ENCODE measurements at places on chromosomes 3 and 15.
A peak's percentile ranks its signal among the peaks of the same experiment; 100 is the strongest.

DNA sequence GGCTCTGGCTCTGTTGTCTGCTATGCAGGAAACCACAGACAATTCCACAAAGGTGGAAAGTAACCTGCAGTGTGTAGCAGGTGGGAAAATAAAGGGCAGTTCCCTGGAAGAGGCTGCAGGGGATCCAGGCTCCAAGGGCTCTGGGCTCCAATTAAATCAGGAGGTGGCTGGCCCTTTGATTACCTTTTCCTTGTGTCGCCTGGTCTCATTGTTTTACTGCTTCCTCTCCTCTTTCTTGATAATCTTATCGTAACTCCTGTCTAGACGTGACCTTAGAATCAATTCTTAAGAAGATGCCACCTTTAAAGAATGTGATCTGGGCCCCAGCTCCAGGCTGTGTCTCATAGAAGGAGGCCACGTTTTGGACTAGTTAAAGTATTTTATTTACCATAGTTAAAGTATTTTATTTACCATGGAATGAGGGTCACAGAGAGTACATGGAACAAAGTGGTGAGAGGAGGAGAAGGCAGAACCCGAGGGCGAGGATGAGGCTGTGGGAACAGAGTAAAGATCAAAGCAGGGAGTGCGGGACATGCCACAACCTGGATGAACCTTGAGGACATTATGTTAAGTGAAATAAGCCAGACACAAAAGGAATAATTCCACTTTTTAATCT is 237.5 kb upstream of the STT3B start:
- DNase-seq: no peak

DNA sequence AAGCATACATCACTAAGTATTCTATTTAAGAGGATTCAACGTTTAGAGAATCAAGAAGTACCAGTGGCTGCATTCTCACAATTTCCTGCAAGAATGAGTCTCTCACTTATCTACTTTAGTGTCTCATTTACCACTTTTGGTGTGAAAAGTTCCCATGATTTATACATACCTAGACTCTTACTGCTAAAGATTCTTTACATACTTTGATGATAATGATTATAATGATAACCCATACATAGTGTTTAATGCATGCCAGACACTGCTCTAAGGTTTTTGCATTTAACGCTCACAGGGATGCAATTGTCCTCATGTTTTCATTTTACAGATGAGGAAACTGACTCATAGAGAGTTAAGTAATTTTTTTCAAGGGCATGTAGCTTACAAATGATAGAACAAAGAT is 133.6 kb downstream of the TMEM108 start:
- DNase-seq: no peak

GRCh38 chr15:71013446-71013845 is 101.8 kb upstream of the THSD4 start:
- DNase-seq: no peak

- no peak for DNase-seq
Observed at GRCh38 chr3:13209634-13209997, 136.4 kb upstream of the IQSEC1 start.

DNA sequence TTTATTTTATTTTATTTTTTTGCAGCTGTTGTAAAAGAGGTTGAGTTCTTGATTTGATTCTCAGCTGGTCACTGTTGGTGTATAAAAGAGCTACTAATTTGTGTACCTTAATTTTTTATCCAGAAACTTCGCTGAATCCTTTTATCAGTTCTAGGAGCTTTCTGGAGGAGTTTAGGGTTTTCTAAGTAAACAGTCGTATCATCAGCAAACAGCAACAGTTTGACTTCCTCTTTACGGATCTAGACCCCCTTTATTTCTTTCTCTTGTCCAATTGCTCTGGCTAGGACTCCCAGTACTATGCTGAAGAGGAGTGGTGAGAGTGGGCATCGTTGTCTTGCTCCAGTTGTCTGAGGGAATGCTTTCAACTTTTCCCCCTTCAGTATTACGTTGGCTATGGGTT is 165.8 kb upstream of the KCNMB2 start:
- no peak for DNase-seq

GRCh38 chr3:122800706-122801237 is 5.9 kb downstream of the SLC49A4 start:
- no peak for DNase-seq

GRCh38 chr3:5505163-5505562 is 317.7 kb downstream of the EDEM1 start:
- DNase-seq: no peak

GRCh38 chr3:148243609-148244008 is 454.1 kb upstream of the AGTR1 start:
- DNase-seq: no peak

- DNase-seq: no peak
Observed at GRCh38 chr3:2614578-2614977, 495.6 kb downstream of the IL5RA start.

GRCh38 chr3:159458010-159458409 is 530.6 kb upstream of the IL12A start:
- no peak for DNase-seq

GRCh38 chr3:88180398-88180999 is 30.7 kb downstream of the C3orf38 start:
- DNase-seq: peak; percentile 67

- no peak for DNase-seq
Observed at GRCh38 chr3:56655709-56656108, 27.4 kb downstream of the TASOR start.

GRCh38 chr3:72163809-72164634 is 379.1 kb upstream of the PROK2 start:
- peak; percentile 83 for DNase-seq

DNA sequence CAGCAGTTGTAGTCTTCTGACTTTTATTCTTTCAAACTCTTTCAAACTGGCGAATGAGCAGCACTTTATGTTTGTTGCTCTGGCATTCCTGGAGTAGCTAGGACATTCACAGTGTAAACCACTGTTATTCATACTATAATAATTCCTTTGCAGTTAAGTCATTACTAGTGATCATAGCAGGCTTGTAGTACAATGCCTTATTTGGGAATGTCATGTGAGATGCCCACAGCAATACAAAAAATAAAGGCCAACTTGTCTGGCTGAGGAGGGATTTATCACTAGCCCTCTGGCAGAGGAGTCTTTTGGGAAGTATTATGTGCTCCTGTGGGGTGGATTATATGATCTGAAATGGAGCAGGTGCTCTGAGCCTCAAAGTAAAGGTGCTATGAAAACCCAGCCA is 197.2 kb downstream of the VGLL3 start:
- DNase-seq: no peak

- peak; percentile 54 for DNase-seq
Observed at GRCh38 chr3:72482589-72483321, 365.5 kb downstream of the SHQ1 start.

GRCh38 chr3:180246688-180247195 is 210.0 kb upstream of the PEX5L start:
- peak; percentile 15 for DNase-seq

GRCh38 chr3:37680401-37680800 is 181.3 kb upstream of the CTDSPL start:
- DNase-seq: no peak

DNA sequence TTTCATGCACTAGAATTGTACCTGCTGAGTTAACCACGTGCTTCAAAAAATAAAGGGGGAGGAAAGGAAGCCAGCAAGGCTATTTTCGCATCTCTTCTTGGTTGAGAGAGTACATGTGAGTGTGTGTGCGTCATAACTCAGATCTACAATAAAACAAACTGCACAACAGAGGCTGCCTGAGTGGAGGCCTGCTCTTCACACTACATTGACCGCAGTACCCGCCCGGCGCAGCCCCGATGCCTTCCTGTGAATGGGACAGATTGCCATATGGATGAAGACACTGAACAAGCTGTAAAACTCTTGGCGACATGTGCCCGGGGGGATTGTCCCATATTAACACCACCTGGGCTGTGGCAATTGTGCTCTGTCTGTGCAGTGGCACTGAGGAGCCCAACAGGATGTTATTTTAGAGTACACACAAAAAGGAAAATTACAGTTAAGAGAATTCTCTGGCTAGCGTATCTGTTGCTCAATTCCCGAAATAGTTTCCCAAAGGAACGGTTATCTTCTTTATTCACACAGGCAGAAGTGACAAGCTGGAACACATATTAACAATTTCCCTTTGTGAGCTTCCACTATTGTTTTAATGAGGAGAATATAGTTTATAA is 551.5 kb downstream of the FOXP1 start:
- no peak for DNase-seq

DNA sequence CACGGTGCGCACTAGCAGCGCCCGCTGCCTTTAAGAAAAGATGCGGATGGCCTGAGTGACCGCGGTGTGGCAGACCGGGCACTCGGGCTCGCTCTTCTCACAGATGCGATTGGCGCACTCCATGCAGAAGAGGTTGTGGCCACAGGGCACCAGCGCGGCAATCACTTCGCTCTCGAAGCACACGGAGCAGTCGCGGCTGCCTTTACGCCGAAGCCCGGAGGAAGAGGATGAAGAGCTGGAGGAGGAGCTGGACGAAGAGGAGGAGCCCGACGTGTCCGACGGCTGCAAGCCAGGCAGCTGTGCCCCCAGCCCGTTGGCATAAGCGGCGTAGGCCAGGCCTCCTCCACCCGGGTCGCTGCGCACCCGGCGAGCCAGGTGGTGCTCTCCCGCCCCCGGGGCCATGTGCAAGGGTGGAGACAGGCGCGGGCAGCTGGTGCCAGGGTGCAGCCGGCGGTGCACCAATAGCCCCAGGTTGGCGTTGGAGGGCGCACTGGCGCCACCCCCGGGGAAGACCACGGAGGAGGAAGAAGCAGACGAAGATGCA is 2.6 kb downstream of the MEX3B start:
- DNase-seq: no peak

DNA sequence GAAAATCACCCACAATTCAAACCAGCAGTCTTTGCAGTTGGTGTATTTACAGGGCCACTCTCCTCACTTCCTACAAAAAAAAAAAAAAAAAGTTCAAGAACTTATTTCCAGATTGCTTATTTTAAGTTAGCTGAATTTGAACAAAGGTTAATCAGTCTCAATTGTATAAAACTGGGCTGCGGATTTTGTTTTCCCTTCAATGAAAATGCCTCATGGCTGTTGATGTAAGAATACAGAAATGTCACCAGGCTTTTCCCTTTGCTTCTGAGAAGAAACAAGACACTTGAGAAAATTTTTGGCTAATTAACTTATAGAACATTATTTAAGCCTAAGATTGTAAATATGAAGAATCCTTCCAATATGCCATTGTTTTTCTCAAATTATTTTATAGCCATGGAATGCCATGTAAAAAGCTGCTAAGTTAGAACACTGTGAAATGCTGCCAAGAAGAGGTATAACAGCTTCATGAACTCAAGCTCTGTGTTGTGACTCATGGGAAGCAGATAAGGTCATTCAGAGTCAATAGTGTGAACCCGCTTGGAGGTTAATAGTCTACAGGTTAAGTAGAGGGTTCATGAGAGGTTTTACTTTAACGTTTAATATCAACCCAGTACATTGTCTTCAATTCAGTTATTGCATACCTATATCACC is 84.3 kb upstream of the ABI3BP start:
- no peak for DNase-seq

DNA sequence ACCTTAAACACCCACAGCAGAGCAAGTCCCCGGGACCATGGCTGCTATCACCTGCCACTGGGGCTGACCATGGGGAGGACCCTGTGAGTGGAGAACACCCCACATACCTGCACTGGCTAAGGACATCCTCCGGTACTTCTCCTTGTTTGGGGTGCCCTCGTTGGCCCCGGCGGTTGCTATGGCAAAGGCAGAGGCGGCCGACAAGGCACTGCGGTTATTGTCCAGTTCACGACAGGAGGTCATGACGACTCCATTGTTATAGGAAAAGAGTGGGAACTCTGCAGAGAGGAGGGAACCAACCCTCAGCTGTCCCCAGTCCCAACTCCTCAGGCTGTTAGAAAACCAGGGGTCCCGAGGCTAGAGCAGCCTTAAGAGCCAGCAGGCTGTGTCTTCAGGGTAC is 54.8 kb upstream of the CTSH start:
- no peak for DNase-seq

- peak; percentile 24 for DNase-seq
Observed at GRCh38 chr15:90009301-90010022, 8.3 kb downstream of the ZNF710 start.

DNA sequence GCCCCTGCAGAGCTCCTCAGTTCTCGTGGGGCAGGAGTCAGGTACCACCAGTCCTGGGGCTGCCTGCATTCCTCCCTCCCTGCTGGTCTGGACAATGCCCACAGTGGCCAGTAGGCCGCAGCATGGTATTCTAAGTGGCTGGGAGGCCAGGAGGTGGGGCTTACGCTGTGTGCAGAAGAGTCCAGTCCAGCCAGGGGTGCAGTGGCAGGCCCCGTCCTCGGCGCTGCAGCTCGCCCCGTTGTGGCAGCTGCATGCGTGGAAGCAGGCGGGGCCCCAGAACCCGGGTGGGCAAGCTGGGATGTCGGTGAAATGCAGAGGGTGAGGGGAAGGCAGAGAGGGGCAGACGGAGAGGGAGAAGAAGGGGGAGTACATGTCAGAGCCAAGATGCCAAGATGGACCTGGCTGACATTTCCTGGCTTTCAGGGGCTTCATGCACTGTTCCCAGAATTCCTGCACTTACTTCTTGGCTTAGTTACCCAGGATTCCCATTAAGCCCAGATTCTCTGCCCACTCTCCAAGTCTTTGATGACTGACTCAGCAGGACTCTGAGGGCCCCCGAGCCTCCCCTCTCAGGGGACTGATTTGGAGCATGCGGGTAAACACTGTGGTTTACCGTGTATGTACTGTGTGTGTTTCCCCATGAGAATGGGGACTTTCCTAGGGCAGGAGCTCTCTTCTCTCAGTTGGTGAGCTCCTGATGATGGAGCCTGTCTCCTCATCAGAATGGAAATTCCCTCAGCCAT is 47.5 kb downstream of the RAB11A start:
- DNase-seq: peak; percentile 53

- no peak for DNase-seq
Observed at GRCh38 chr3:64651303-64651702, 36.5 kb downstream of the ADAMTS9 start.

DNA sequence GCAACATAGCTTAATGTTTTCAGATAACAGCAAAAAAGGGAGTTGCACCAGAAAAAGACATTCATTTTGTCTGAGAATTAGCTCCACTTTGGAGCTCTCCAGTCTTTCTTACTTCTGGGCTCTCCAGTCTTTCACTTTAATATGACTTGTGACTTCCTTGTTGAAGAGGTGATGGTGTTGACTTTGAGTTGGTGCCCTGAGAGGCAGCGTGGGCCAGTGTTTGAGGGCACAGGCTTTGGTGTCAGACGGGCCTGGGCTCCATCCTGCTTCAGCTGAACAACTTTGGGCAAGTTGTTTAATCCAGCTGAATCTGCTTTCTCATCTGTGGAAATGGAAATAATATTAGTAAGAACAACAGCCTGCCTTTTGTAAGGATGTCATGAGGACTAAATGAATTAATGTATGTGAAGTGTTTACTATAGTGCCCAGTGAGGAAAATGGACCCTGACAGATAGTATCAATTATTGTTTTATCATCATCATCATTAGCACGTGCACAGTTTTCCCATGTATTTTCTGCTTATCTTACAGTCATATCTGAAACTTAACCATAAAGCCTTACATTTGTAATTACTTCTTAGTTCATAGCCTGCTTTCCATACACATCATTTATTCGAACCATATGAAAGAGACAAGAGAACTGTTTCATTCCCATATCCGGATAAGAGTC is 108.4 kb downstream of the PDE8A start:
- no peak for DNase-seq

- DNase-seq: no peak
Observed at GRCh38 chr3:190497811-190498210, 16.1 kb upstream of the IL1RAP start.

- no peak for DNase-seq
Observed at GRCh38 chr3:151460774-151461450, at the start of gene IGSF10. Gene IGSF10 (minus strand): TSS chr3:151461061. CDS start chr3:151458709, 2,352 bp downstream.

GRCh38 chr15:89912674-89913396 is at the start of gene ARPIN:
Gene ARPIN (minus strand): TSS chr15:89912952. CDS start chr15:89912835, 117 bp downstream.
- no peak for DNase-seq

All from NB4 (cell line).